ENCODE measurements at places on chromosomes 11 and 22.

DNA sequence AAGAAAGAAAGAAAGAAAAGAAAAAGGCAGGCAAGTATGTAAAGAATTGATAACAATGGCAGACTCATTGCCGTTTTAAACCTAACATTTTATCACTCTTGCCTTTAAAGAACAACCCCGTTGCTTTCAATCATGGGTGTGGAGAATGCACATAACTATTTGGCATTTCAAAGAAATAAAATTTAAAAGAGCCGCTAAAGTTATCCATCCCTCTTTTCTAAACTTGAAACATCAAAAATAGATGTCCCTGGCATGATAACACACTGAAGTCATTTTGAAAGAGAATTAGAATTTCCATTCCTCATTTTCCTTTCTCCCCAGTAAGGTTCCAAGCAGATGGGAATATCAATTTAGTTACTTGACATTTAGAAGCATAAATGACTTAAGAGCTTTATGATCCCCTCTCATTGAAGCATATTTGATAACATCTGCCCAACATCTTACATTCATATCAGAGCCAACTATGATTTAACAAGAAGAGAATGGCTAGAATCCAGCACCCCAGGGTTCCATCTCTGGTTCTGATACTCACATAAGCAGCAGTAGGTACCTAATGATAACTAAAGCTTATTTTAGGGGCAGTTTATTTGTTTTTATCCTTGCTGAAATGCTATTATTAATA is 529.6 kb upstream of the LRRC4C start:
- no peak for DNase-seq

- DNase-seq, result no peak
Observed at GRCh38 chr11:909406-909805, 1.2 kb downstream of the CHID1 start.

- DNase-seq, result no peak
Observed at GRCh38 chr22:39627865-39628562, 57.5 kb downstream of the CACNA1I start.

- no peak for DNase-seq
Observed at GRCh38 chr11:74102321-74102720, 68.5 kb downstream of the C2CD3 start.

- no peak for DNase-seq
Observed at GRCh38 chr11:65430406-65431217, 8.0 kb downstream of the NEAT1 start.

Measured in GM06990 (cell line).